Naive B cell (primary cell): ENCODE measurements at places on chromosomes 4 and X. TPM values are rescaled to one million over a fixed set of nuclear protein-coding genes. Genes with fewer than 3 reads are reported as not detected.

DNA sequence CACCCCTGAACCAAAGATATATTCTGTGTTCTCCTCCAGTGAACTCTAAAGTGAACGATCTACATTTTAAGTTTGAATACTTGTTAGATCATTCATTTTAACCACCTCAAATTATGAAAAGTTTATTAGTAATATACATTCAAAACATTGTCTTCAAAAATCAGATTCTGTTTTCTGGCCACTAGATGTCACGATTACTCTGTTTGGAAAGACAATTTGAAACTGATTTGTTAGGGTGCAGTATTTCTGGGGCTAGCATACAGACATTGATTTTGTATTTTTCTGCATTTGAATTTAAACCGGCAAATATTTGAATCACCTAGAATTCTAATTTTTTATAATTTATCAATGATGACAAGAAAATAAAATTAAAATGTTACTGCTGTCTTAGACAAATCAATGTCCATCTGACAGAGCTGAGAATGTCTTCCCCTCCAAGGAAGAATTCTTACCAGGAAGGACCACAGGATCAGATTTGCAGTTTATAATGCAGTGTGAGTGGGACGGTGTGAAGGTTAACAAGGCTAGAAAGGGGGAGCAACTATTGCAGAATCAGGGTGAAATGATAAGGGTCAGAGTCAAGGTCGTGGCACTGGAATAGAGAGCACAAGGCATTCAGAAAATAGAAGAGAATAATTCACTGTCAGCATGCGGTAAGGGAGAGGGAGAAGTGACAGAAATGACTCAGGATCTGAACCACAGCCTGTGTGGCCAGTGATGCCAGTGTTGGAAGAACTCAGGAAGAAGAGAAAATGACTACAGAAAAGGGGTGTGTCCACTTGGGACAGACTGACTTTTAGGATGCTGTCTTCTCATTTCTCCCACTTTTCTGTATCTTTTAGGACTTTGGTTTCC, 91.6 kb downstream of the ANXA10 start:
- no peak for DNase-seq
- H3K4me3 ChIP-seq: no peak overlapping the region
- H3K27ac ChIP-seq: no peak overlapping the region
- H3K27me3 ChIP-seq: no peaks in the 10 kb centered on the region

DNA sequence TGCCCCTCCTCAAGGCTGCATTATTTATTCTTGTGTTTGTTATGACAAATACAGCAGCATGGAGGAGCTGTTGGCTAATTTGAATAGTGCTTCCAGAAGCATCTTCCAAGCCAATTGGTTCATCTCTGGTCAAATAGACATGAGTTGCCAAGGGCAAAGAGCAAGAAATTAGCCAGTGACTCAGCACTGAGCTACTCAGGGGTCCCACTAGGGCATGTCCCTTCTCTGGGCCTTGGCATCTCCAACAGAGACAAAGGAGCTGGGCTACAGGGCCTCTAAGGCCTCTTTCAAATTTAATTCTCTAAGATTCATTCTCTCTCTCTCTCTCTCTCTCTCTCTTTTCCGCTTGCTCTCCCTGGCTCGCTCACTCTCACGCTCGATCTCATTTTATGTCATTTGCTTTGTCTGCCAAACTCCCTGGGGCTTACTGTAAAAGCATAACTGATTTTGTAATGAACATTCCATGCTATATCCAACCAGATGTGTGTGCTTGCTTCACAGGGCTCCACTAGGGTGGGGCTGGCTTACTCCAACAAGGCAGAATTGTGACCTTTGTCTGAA, 86.7 kb upstream of the MAGEA4 start:
- no peak for DNase-seq
- no peaks in the 10 kb centered on the region for H3K27me3 ChIP-seq
- no peaks in the 10 kb centered on the region for H3K36me3 ChIP-seq
- no peaks in the 10 kb centered on the region for H3K4me1 ChIP-seq

PAGE2 gene
- not detected for polyA plus RNA-seq

- H3K27me3 ChIP-seq: no peaks in the 10 kb centered on the region
- H3K4me1 ChIP-seq: peaks cover 29% of the 10 kb centered on the region
- peak overlapping the region; percentile 94 for H3K4me3 ChIP-seq
Observed at GRCh38 chrX:45771114-45771513, 570.4 kb upstream of the DIPK2B start.

- H3K4me3 ChIP-seq: no peak overlapping the region
- no peaks in the 10 kb centered on the region for H3K36me3 ChIP-seq
- peaks cover 23% of the 10 kb centered on the region for H3K27me3 ChIP-seq
- DNase-seq: no peak
Observed at GRCh38 chr4:163172647-163173046, 6.0 kb upstream of the NAF1 start.

DNA sequence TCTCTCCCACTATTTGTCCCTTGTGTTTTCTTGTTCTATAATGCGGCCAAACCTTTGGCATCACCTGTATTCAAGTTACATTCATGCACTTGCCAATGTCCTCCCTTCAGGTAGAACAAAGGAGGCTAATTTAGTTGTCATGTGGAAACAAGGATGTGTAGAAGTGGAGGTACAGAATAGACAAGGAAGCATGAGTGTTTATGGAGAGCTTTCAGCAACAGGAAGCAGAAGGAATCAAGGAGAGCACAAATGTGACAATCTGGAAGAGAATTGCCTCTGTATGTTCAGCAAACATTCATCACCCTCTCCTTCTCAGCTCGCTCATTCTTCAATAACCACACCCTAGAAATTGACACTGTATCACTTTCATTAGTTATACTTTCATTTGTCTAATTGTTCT, 103.4 kb downstream of the SLC7A11 start:
- H3K27ac ChIP-seq: no peak overlapping the region
- no peak for DNase-seq
- no peaks in the 10 kb centered on the region for H3K4me1 ChIP-seq

CXCL13 gene
- polyA plus RNA-seq: not detected

TSC22D3 gene
- 3,176 TPM for polyA plus RNA-seq

GRCh38 chrX:20437683-20438082, 171.0 kb upstream of the RPS6KA3 start:
- H3K4me3 ChIP-seq: no peak overlapping the region
- no peak for DNase-seq
- H3K4me1 ChIP-seq: peaks cover 19% of the 10 kb centered on the region
- H3K27me3 ChIP-seq: no peaks in the 10 kb centered on the region
